Activated CD4-positive, CD25-positive, alpha-beta regulatory T cell treated with anti-CD3 and anti-CD28 coated beads, Interleukin-2, amount 50 U/mL, for 16 hours (primary cell): ENCODE measurements at places on chromosomes 12 and 14.

- no peak for DNase-seq
These were observed 377.7 kb downstream of the SLC16A7 start for GRCh38 chr12:59973515-59973914.

GRCh38 chr12:31578632-31579031 is 12.3 kb downstream of the DENND5B start:
- no peak for DNase-seq

DNA sequence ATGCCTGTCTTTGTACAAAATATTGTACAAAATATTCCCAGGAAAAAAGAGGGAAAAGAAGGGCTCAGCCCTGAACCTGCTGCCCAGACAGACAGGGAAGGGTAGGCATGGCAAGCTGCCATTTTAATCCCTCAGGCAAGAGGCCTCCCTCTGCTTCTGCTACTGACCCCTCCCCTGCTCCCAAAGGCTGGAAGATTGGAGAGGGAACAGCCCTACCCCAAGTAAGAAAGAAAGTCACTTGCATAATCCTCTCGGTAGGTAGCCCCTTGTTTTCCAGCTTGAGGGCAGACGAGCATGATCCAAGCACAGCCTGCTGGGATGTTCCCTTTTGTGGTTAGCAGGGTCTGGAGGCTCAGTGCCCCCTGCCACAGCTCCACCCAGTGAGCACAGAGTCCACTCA is 20.7 kb downstream of the ADCY6 start:
- DNase-seq = no peak

DNA sequence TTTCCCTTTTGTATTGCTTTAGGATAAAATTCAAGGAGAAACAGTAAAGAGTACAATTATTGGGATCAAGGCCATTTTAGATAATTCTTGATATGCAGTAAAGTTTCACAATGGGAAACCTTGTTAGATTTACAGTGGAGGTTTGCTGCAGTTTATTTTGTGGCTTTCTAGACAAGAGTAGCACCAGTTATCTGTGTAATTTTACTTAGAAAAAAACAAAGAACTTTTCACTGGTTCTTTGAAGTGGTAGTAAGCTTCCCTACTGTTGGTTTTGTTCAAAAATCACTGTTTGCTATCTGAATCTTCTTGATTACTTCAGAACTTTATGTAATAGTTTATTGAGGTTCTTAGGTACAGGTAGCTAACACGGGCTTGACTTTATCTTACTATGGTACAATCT is 42.0 kb downstream of the ADIPOR2 start:
- no peak for DNase-seq

DNA sequence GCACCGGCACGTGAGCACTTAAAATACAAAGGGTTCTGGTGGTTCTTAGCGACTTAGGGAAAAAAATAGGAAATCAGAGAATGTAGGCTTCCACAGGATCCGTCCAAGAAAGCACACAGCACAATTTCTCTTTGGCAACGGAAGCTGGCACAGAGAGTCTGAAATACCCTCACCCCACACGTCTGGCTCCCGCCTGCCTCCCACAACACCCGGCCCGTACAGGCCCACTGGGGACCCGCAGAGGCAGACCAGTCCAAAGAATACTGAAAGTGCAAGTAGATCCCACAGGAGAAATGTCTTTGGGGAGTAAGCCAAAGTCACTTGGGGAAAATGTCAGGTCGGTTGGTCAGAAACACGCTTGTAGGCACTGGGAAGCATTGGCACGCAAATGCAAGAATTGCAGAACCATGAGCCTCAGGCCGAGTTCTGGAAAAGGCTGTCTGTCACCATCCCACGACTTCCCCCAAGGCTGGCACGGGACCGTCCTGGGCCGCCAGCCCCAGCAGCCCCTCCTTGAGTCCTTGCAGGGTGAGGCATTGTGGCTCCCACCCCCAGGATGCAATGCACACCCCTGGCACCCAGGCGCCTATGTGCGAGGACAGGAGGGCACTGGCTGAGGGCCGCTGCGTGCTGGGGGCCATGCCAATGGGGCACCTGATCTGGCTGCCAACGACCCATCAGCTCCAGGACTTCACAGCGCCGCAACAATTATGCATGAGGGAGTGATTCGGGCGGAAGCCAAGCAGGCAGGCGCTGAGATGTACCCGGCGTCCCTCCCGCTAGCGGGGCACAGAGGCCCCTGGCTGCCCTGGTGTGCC is 29.7 kb downstream of the CHGA start:
- no peak for DNase-seq

- no peak for DNase-seq
These were observed 7.4 kb upstream of the KTN1 start for GRCh38 chr14:55572578-55572977.

DNA sequence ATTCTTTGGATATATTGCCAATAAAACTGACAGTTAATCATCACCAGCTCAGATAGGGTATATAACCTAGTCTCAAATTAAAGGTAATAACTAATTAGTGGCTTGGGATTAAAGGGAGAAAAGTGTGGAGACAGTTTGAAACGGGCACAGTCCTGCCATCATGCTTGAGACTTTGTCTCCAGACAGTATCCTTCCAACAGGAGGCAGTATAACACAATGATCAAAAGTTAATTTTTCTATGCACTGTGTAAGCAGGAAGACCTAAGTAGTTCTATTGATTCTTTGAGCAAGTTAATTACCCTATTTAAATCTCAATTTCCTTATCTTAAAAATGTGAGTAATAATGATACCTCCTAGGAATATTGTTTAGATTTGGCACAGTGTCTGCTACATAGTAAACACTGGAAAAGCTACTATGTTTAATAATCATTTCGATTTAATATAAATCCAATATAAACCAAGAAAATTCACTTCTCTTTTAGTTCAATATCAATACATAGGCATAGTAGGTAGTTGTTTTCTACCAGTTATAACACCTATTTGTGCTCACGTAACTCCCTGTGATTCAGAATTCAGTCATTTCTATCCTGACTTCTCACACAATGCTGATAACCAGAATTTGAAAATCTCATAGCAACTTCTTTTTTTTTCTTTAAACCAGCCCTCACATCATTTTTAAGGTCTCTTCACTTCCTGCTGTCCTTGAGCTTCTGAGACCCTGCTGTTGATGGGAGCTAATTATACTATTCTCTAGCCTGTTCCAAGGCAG is 53.7 kb downstream of the GALNT4 start:
- DNase-seq = no peak

DNA sequence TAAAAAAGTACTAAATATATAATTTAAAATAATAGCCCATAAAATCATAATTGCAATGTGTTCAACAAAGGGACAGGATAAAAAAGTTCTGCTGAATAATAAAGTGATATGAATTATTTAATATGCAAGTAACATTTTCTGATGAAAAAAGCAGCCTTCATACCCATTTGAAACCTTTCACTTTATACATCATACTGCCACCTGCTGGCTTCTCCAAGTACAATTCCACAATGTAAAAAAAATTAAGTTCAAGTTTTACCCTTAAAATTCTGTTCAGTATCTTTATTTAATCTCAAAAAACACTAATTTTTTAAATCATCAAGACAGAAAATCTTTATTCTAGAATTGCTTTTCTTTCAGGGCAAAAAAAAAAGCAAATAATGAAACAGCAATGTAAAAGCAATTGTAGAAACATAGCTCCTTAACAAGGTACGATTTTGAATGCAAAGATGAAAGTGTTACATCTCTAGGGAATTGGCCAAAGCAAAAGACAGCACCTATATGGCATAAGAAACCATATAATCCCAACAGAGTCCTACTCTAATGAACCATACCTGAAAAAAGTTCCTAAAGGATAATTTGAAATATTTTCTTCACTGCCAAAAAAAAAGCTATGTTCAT is 15.0 kb downstream of the MDM1 start:
- peak; percentile 21 for DNase-seq

DNA sequence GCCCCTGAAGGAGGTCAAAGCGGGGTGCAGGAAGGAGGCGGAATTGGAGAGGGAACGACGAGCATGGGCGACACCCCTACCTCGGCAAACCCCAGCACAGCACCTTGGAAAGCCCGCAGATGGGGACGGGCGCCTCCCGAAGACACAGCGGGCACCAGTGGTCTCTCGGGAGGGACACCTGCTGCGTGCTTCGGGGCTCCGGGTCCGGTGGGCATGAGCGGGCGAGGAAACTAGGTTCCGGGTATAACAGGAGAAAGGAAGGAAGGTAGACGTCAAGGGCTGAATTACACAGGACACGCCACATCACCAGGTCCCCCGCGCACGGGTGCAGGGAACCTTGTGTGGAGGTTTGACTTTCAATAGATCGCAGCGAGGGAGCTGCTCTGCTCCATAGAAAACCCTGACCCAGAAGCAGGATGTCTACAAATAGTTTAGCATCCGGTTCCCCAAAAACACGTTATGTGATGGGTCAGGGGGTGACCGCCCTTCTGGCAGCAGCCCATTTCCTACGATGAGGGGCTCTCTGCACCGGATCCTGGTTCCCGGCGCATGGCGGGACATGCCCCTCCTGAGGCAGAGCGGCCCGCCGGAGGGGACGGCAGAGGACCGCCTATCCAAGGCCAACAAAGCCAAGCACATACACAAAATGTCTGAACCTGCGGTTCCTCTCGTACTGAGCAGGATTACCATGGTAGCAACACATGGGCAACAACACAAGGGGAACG is 196.9 kb downstream of the ALG10 start:
- no peak for DNase-seq

- DNase-seq = no peak
These were observed 71.2 kb downstream of the NINJ2 start for GRCh38 chr12:592024-592505.

GRCh38 chr12:87382436-87382835 is 646.8 kb downstream of the C12orf50 start:
- DNase-seq = no peak

GRCh38 chr14:35205737-35206136 is 83.4 kb downstream of the PRORP start:
- DNase-seq = no peak

DNA sequence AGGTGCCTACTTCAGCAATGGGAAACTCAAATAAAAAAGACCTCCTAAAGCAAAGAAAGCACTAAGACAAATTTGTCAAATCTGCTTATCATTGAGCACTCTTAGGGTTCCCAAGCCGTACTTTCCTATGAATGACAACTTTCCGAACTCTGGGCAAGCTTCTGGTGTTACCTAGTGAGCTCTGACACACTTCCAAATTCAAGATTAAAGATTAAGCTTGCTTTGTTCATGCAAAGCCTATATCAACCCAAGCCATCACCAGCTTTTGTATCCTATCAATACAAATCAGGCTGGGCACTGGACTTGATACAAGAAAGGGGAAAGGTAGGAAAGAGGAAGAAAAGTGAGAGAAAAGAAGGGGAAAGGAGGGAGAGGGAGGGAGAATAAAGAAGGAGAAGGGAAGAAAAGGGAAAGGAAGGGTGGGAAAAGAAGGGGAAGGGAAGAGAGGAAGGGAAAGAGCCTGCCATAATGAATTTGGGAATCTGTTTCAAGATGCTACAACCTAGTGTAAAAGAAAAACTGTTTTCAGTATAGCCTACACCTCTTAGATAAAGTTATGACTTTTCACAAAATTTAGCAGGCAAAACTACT is 23.8 kb upstream of the FBLN5 start:
- DNase-seq = no peak

- DNase-seq = no peak
These were observed 46.9 kb downstream of the CYP46A1 start for GRCh38 chr14:99730876-99731546.

GRCh38 chr12:102883204-102883799 is 33.7 kb downstream of the PAH start:
- DNase-seq = no peak

DNA sequence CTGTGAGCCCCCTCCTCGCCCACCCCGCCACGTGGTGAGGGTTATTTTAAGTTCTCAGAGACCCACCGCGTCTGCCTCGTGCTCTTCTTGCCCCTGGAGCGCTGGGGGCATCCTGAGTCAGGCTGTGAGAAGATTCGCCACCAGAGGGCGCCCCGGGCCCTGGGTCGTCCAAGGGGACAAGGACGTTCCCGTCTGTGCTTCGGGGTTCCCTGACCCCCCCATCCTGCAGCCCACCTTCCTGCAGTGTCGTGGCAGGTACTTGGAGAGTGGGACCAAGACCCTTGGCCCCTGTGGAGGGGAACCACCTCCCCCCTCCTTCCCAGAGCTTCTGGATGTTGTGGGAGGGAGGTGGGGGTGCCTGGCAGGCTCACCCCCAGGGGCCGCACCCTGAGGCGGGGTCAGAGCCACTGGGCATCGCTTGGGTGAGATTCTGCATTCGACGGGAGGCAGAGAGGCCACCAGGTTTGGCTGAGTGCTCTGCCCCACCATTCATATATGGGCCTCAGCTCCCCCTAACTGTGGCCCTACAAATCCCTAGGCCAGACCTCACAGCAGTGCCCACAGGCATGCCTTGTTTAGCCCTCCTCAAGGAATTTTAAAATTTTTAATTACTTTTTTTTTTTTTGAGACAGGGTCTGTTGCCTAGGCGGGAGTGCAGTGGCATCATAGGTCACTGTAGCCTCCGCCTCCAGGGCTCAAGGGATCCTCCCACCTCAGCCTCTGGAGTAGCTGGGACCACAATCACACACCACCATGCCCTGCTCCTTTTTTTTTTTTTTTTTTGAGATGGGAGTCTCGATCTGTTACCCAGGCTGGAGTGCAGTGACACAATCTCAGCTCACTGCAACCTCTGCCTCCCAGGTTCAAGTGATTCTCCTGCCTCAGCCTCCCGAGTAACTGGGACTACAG is 17.0 kb downstream of the RHOF start:
- DNase-seq = peak; percentile 83

DNA sequence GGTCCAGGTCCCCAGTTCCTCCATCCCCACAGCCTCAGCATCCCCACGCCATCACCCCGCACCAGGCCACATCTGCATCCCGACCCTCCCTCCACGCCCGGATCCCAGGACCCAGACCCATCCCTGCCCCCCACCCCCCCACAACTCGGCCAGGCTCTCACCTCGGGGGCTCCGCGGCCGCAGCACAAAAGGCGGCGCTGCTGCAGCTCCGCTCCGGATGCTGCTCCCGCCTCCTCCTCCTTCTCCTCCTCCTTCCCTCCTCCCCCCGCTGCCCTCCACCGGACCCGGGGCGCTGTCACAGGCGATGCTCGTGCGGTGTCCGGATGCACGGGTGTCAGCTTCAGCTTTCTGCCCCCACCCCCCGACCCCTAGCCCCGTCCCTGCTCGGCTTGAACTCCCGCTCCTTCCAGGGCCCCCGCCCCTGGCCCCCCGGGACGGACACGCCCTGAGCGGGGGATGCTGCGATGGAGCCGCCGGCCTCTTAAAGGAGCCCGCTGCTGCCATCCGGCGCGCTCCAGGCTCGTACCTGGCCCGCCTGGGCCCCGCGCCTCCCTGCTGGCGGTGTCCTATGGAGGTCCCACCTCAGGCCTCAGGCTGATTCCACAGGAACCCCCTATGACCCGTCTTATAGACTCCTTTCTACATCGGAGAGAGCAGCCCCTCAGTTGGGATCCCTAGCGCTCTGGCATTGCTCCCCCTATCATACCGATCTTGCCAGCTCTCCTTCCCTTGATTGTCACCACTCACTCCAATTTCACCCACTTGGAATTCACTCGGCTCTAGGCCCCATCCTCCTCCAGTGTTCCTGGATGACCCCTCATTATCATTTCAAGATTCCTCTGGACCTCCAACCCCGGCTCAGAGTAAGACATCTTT is at the start of gene MAP3K12:
Gene MAP3K12, minus strand, starts transcription at position 193 of the 876 bp plus-strand sequence. CDS start 12,067 bp downstream, outside the sequence.
- DNase-seq = no peak
